DMS79 (cell line): ENCODE measurements at places on chromosomes 7 and 10.

DNA sequence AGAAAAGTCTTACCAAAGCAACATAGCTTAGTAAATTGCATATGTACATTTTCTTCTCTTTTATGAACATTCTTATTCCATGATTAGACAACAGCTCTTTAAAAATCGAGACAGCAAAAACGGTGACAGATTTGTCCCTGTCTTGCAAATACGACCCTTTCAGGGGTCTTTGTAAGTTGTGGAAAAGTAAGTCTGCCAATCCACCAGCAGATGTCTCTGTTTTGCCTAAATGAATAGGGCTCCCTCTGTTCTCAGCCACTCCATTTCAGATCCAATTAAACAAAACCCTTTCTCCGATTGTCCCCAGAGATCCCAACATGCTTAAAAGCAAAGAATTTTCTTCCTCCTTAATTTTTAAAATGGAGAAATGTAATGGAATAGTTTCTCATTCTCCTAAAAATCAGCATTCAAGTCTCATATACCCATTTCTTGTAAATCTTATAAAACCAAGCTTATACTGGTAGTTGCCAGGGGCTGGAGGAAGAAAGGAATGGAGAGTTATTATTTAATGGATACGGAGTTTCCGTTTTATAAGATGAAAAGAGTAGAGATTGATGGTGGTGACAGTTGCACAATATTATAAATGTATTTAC is 61.0 kb upstream of the NFE2L3 start:
- DNase-seq, result peak; percentile 80

DNA sequence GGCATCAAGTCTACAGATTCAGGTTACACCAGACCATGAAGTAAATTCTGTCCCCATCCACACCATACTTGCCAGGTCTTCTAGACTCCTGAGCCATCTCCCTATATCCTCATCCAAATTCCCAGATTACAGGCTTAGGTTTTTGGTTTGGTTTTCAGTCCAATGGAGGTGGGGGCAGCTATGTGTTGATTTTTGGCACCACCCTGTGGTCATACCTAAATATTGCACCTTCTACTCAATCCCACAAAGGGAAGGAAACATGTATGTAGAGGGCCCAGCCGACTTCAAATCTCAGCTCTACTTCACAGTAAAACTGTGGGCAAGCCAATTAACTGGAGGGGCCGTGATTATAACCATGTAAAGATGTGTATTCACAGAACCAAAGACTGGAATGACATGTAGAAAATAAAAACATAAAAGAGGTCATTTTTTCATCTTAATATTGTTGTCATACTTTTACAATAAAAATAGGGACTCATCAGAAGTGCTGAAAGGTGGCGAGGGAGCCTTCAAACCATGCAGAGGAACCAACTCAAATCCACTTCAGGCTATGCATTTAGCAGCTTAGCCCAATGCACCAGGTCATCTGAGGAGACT is 19.8 kb downstream of the ERCC6 start:
- DNase-seq, result no peak

DNA sequence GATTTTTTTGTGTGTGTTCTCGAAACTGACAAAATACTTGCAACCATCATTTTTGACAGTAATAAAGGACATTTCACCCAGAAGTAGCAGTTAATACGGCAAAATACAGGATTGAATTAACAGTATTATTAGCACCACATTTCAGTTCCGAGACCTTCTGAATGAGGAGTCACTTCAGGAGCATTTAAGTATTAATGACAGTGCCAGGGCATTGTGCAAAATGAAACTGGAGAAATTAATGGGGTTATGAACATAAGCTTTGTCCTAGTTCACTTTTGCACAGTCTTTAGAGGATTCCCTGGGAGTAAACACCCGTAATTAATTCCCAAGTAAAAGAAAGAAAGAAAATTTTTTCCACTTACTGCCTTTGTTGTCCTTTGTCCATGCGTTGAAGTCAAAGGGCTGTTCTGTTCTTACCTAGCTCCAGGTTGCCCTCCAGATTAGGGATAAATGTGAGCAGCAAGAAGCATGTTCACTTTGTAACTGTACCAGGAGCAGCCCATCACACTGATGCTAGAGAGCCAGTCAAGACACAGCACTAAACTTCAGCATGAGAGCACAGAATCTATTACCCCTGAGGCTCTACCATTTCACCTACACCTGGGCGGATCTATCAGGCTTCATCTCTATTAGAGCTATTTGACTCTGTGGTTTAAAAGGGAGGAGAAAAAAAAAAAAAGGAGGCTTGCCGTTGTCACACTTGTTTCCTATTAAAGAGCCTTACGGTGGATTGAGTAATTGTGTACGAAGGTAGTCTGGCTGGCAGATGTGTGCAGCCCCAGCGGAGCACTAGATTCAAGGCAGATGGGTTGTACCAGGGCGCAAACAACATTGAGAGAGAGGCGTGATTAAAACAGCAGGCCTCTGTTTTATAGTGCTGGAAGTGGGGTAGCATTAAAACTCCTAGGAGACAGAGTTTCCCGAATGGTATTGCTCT is 297.8 kb upstream of the SEMA3A start:
- no peak for DNase-seq

DNA sequence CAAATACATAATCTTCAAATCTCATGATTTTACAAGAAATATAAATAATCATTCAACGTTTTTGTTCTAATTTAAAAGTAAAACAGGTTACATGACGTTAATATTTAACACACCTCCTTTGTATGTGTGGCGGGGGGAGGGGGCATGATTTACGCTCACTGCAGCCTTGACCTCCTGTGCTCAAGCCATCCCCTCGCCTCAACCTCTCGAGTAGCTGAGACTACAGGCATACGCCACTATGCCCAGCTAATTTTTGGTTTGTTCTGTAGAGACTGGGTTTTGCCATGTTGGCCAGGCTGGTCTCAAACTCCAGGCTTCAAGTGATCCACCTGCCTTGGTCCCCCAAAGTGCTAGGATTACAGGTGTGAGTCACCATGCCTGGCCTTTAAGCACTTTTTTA is 7.2 kb upstream of the CACNA2D1 start:
- DNase-seq, result no peak

DNA sequence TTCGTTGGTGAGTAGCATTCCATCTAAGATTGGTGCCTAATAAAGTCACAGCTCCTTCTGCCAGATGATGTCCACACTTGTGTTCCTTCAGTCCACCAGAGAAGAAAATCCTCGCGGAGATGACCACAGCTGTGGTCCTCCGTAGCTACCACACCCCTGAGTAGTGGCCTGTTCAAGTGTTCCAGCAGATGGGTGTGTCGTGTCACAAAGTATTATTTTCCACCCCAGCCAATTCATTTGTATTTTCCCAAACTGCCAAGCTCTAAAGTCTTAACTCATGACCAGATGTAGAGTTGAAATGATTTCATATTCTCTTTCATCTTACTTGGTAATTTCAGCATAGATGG is 251.3 kb upstream of the TCF7L2 start:
- DNase-seq, result no peak
